ENCODE measurements at places on chromosomes 1 and 21.

- no peak for DNase-seq
These were observed 23.0 kb upstream of the PLEKHA6 start for GRCh38 chr1:204382714-204383083.

GRCh38 chr1:245154429-245155271, at the start of gene KIF26B:
Gene KIF26B, plus strand, starts transcription at chr1:245154985. Its CDS starts 440 bp downstream, at chr1:245155425.
- DNase-seq = no peak

- no peak for DNase-seq
These were observed 13.4 kb downstream of the OSCP1 start for GRCh38 chr1:36436821-36437220.

- no peak for DNase-seq
These were observed 81.2 kb upstream of the HOOK1 start for GRCh38 chr1:59733443-59734141.

- DNase-seq = peak; percentile 48
These were observed 710 bp upstream of the HYI start for GRCh38 chr1:43454270-43455011.
